ENCODE measurements at places on chromosomes 7 and 10. TPM values are rescaled to one million over a fixed set of nuclear protein-coding genes. Genes with fewer than 3 reads are reported as not detected.

Gene SEMA4G
- total RNA-seq, result 57.1 TPM

Gene CYP3A7
- not detected for total RNA-seq

Gene DNAJB6
- total RNA-seq, result 117 TPM

DNA sequence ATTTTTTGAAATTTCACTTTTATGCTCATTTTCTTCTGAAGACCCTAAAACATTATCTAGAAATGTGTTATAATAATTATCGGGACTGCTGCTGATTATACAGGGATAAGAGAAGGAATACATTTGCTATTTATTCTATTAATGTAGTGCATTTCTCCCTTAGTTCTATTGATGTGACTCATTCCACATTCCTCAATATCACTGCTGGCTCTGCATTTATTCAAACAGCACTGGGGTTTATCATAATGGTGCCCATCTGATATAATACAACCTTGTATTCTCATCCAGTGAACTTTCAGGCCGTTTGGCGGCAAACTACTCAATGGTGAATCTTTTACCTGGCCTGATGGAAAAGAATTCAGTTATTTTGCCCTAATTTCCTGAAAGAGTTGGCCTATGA, 7.8 kb downstream of the KCND2 start:
- DNase-seq, result no peak

- no peak for DNase-seq
These were observed 19.8 kb upstream of the KDM7A start for GRCh38 chr7:140196361-140197217.

DNA sequence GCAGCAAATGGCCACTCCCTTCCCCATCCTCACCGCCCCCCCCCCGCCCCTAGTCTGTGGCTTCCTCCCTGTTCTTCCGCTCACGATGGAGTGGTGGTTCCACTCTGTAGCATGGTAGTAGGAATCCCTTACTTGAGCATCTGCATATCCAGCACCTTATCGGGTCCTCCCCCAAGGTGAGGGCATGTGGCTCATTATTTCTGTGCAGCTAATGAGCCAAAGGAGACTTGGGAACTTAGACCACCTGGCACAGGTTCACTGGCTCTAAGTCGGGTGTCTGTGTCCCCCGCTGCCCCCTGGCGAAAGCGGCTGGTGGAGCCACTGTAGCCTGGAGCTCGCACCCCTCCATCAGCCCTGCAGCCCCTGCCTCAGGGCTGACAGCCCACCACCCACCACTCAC, 22.8 kb upstream of the GPR26 start:
- no peak for DNase-seq

DNA sequence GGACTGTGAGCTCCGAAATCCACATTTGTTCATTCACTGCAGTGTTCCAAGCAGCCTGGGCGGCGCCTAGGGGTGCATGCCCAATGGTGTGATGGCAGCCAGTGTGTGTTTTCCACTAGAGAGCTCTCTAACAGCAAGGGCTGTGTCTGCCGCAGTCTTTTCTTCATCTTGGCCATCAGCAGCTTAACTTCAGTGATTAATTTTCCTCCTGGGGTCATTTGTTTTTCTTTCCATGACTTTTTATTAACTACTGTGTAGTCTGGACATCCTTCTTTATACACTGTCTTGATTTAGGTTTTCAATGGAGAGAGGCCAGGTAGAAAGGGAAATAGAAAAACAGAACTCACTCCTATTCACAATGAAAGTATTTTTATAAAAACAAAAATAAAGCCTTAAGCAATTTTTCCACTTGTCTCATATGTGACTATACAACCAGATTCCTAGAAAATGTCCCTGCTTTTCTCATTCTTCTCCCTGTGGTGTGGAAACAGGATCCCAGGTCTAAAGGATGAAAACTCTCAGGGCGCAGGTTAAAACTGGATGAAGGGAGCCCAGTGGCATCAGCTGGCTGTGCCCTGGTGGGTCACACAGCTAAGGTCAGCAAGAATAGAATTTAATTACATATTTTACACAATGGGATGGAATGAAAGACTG, 176.8 kb downstream of the PKD1L1 start:
- DNase-seq, result no peak

DNA sequence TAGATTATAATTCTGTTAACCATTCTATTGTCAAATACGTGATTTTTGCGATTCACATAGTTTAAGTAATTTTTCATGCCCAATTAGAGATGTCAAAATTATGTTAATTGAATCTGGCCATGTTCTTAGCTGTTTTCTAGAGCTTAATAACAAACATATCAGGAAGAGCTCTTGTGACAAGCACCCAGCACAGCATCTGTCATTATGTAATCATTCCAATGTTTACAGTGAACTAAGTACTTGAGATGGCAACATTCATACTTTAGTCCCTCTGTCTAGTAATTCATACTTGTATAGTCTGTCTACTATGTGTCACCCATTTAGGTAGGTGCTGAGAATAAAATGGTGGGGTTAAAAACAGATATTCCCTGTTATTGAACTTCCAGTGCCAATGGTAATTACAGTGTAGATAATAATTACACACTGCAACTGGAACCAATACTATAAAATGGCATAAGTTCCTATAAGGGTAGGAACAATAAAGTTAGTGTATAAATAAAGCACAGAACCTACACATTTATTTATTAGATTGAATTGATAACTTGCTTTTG, 55.2 kb downstream of the ZEB1 start:
- no peak for DNase-seq

DNA sequence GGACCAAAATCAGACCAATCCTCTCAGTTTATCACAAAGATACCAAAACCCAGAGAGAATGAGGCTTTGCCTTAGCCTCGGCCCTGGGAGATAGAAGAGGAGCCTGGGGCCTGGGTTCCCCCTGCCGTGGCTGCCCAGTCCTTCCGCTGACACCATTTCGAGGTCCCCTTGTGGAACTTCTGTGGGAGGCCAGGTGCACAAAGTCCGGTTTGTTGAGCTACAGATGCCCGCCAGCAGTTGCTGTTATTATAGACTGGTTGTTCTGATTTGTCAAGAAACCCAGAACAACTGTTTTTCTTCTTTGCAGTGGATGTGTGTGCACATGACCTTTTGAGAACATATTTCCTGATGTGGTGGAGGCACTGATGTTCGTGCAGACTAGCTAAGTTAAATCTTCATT, 47.6 kb downstream of the CUX1 start:
- no peak for DNase-seq

GRCh38 chr7:22663357-22663718, 63.7 kb upstream of the IL6 start:
- DNase-seq, result no peak

GRCh38 chr10:94288361-94289101, 74.2 kb downstream of the NOC3L start:
- no peak for DNase-seq

DNA sequence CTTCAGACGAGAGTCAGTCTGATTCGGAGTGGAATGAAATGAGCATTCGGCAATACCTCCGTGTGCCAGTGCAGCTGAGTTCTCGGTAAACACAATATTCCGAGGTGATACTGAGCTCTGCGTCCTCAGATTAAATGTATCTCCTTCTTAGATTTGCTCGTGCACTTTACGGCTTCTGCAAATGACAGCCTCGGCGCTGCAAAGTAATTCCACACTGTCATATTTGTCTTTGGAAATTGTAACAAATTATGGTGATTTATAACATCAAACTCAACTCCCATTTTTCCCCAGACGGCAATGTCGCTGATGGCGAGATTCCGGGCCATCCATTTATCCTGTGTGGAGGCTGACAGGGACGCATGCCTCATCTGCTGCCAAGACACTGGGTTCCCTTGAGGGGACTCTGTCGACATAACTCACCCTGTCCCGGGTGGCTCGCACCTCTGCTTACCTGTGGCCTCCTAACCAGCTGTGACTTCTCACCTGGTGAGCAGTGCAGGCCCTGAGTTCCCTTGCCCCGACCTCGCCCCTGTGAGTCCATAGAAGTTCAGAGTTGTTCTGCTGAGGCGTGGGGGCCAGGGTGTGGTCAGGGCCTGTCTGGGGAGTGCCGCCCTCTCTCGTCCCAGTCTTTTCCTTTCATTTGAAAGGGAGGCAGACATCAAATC, 201.9 kb downstream of the ADARB2 start:
- DNase-seq, result no peak

DNA sequence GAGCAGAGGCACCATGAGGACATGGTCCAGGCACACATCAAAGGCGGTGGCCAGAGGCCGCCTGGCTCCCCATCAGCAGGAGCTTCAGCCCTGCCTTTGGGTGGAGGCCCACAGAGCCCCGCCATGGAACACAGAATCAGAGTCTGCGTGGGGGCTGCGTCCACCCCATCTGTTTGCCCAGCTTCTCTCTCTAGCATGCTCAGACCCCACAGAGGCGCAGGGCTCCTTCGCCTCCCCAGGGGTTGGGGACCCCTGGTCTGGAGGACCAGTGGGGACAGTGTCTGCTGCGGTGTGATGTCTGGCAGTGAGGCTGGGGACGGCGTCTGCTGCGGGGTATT, 321.9 kb downstream of the PTPRN2 start:
- DNase-seq, result no peak

DNA sequence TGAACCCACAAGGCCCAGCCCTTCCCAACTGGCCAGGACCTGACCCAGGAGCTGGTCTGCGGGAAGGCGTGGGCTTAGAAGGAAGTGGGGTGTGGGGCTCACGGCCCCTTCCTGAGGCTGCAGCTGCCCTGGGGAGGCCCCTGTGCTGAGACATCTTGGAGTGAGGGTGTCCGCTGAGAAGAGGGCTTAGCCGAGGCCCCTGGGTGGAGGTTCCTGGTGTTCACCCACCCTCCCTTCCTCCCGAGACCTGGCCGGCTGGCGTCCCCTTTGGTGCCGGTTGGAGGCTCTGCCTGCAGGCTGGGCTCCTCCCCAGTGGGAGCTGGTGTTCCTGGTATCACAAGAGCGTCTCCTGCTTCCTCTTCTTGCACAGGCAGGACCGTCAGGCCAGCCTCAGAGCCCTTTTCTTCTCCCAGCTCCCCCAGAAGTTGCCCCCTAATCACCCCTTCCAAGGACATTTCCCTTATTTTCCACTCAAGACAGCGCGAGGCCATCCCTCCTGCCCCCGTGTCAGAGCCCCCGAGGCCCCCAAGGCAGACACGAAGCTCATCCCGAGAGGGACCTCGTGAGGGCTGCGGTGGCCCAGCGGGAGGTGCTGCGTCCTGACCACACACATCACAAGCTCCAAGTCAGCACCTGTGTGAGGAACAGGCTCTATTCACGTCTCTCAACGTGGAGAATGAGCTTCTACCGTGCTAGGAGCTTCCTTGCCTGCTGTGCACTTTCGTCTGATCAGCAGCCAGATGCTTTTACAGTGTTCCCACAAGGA, 25.1 kb upstream of the FAM20C start:
- DNase-seq, result no peak

GRCh38 chr7:158251061-158251965, 336.3 kb downstream of the PTPRN2 start:
- no peak for DNase-seq
